ENCODE measurements at places on chromosomes 1 and 21.

GRCh38 chr1:68199603-68200002, 32.7 kb downstream of the WLS start:
- DNase-seq: no peak

GRCh38 chr1:17908945-17909344, 153.8 kb downstream of the ACTL8 start:
- DNase-seq: no peak

DNA sequence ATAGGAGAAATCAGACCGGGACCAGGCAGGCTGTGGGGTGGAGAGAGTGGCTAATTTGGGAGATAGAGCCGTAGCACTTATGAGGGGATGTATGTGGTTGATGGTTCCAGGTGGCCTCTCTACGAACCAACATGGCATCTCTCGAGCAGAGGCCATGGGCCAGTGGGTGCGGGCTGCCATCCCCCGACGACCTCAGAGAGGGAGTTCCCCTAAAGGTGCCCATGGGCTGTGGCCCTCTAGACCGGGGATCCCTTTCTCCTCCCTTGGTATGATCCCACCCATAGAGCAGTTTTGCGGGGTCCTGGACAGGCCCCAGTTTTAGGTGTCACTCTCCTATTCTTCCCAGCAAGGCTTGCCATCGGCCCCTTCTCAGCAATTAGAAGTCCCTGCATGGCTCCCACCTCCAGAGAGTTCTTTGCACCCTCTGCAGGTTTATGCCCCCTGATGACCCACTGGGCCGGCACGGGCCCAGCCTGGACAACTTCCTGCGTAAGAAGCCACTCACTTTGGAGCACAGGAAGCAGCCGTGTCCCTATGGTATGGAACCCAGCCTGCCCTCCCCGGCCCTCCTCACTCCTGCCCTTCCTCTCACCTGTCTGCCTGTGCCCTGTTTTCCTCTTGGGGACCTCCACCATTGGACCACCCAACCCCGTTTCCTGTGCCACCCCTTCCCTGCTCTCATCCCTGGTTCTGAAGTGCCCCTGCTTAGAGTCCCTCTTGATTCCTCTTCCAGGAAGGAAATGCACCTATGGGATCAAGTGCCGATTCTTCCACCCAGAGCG, 7.8 kb downstream of the ZC3H12A start:
- no peak for DNase-seq

DNA sequence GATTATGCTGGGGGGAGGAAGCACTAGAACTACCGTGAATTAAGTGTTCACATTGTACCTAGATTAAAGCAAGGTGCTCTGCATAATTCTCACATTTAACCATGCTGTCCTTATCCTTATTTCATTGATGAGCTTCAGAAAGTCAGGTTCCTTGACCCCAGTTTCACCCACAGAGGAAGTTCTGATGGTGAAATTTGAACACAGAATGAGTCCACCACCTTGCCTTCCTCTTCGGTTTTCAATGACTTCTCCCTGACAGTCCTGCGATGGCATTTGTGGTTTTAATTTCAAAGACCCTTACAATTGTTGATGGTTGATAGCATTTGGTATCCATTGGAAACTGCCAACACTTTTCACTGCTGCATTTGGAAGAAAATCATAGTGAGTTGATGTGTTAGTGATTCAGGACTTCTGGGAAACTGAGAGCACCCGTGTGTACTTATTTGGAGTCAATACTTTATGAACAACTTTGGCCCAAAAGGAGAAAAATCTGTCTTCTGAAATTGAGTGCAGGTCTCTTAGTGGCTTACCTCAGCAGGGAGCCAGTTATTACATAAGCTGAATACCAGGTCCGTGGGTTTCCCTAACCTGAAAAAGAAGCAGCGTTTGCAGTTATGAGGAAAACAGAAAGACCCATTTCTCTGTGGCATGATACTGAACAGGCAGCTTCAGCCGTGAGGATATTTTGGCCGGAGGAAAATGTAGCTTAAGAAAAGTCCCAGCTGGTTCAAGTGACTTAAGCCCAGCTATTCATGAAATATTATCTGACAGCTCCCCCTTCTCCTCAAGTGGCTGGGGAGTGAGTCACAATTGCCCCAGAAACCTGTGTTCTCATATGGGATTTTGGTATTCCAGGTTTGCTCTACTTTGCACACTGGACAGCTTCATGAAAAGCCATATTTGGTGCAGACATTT, 47.5 kb downstream of the ROR1 start:
- no peak for DNase-seq

DNA sequence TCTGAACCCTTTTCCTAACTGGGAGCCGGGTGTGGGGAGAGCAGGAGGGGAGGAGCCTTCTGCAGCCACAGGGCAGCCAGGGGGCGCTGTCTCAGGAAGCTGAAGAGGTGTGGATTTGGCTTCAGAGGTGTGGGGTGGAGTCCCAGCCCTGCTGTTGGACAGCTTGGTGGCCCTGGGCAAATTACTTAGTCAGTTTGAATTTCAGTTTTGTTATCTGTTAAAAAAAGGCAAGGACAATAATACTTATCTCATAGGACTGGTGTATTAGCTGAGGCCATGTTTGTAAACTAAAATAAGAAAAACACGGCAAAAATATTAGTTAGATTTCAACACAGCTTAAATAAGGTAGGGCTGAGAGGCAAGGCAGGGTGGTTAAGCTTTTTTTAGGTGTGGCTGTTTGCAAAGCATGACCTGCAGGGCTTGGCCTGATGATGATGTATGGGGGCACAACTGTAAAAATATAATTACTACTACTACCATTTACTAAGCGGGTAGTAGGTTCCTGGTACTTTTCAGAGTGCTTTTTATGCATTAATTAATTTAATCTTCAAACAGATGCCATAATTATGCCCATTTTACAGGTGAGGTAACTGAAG, 111.8 kb downstream of the PLXNA2 start:
- peak; percentile 24 for DNase-seq

- no peak for DNase-seq
These were observed 2.0 kb downstream of the RPRD2 start for GRCh38 chr1:150365941-150366340.

Data from stimulated activated naive CD4-positive, alpha-beta T cell treated with Interleukin-2 at 50 U/mL for 16 hours (primary cell).